ENCODE measurements at places on chromosomes 12 and 14. TPM values are rescaled to one million over a fixed set of nuclear protein-coding genes. Genes with fewer than 3 reads are reported as not detected.

The CLEC2A gene
- not detected for total RNA-seq

DNA sequence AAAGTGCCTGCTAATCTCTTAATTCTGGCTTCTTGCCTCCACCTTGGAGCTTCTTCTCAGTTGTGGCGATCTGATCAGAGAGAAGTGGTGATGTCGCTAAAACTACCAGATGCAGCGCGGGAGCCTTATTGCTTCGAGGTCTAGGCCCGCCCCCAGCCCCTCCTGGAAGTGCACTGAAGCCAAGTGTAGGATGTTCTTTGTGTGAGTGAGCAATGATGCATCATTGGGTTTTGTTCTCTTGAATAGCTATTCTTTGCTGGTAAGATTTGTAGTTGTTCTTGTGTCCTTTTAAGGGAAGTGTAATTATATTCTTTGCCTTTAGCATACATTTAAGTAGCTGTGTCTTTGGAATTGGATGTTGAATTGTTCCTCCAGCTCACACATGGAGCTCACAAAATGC lies 35.8 kb downstream of the MTHFD1 start:
- DNase-seq: no peak

GRCh38 chr14:70013271-70013873 lies 134.2 kb downstream of the SMOC1 start:
- peak; percentile 88 for DNase-seq

The NKX2-8 gene
- not detected for total RNA-seq

DNA sequence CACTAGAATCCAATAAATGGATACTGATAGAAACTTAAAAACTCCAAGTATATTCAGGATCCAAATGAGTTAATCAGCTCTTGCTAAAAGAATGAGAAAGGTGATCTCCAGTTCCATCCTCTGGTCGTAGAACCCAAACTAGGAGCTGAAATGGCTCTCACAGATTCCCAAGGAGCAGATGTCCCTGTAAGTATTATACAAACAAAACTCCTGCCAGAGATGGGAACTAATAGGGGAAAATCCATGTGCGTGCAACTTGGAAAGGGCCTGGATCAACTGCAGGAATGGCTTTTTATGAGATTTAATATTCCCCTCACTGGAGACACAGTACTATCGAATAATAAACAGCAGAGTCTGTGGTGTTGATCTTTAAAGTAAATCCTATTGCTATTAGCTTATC lies 309.2 kb upstream of the TBX3 start:
- DNase-seq: no peak

GRCh38 chr12:51389302-51389999 lies 1.8 kb downstream of the GALNT6 start:
- peak; percentile 80 for DNase-seq

DNA sequence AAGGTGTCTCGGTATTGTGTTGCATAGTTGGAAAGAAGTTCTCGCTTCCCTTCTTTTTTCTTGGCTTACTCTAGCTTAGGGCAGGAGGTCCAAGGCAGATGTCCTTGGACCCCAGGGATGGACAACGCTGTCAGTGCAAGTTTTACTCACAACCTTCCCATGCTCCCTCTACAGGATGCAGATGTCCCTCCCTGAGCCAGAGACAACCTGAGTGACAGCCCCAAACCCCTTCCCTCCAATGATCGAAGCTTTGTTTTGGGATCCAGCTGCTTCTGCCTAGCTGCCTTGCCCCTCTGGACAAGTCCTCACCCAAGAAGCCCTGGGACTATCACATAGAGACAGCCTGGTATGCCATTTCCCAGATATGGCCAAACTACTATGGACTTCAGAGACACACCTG lies 112.0 kb upstream of the RAP1B start:
- no peak for DNase-seq

The OR6C2 gene
- total RNA-seq: not detected

DNA sequence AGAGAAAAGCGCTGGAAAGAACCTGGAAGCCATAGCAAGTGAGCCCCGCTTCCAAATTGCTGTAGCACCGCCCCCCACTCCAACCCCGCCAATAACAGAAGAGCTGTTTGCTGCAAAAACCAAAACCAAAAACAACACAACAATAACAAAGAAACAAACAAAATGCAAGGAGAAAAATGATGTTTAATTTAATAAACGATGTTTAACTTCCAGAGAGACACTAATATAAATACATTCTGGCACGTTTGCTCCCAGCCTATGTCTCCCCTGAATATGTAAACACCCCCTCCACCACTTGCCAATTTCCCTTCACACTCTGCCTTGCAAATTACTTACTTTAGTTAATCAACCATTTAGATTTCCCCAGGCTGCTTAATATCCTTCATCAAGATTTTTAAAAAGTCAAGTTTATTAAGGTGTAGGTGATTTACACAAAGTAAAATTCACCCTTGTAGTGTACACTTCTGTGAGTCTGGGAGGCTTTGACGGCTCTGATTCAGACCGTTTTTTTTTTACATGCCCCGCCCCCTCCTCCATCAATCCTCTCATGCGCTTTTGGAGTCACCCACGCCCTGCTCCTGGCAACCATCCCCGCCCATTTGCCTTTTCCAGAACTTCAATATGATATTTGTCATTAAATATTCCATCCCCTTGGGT lies 482 bp upstream of the IFI27L2 start:
- no peak for DNase-seq

DNA sequence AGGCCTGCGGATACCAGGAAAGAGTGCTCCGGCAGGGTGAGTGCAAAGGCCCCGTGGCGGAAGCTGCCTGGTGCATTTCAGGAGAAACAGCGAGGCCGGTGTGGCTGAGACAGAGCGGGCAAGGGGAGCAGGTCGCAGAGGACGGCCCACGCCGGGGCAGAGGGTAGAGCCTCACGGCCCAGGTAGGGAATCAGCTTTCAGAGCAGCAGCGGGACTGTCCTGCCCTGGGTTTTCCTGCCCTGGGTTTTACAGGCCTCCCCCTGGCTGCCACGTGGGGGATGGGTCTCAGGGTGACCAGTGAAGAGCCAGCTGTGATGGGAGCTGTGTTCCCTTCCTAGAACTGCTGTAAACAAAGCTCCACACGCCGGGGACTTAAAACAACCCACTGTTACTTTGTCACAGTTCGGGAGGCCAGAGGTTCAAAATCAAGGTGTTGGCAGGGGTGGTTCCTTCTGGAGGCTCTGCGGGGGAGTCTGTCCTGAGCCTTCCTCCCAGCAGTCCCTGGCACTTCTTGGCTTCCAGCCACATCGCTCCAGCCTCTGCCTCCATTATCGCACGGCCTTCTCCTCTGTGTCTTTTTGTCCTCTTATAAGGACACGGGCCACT lies 10.4 kb downstream of the NCOR2 start:
- peak; percentile 39 for DNase-seq

- no peak for DNase-seq
Measured at GRCh38 chr12:6206327-6206726, 6.1 kb downstream of the CD9 start.

DNA sequence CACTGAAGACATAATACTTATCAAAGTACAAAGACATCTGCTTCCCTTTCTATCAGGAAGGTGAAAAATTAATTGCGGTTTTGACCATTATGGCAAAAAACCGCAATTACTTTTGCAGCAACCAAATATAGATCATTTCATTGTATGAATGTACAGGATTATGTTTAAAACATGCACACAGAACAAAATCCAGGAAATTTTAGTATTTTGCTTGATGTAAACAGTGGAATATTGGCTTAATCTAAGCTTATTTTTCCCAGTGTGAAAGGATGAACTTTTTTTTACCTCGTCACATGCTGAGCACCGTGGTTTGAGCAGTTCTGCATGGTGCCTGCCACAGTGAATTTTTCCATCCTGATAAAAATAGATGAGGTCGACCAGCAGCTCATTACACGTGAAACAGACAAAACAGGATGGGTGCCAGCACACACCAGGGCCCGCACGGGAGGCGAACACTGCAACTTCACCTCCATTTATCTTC lies 121.2 kb downstream of the PRICKLE1 start:
- DNase-seq: no peak

DNA sequence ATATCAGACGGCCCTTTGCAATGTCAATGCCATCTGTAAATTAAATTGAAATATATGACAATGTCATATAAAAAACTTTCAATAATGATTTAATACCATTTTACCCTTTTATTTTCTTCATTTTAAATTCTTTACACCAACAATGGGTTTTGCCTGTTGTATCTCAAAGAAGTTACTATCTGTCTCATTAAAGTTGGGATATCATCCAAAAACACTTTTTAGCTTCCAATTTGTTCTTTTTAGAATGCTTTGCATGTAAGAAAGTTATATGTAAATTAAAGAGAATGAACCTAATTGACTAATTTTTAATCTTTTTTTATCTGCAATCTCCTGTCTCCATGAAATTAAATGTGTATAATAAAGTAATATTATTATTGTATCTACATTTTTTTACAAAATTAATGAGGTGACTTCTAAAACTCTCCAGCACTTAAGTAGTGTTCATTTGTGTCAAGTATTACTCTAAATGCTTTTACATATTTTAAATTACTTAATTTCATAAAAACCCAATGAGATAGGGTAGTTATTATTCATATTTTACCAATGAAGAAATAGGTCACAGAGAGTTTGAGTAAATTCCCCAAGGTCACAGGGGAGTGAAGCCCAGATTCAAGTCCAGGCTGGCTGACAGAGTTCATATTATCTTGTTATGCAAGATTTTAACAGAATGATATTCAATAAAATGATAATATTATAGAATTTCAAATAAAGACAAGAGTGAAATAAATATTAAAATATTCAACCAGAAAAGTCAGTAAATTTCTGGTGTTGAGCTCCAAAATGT lies 673.0 kb upstream of the FLRT2 start:
- no peak for DNase-seq

GRCh38 chr12:128305336-128305892 lies 38.4 kb downstream of the TMEM132C start:
- peak; percentile 76 for DNase-seq

DNA sequence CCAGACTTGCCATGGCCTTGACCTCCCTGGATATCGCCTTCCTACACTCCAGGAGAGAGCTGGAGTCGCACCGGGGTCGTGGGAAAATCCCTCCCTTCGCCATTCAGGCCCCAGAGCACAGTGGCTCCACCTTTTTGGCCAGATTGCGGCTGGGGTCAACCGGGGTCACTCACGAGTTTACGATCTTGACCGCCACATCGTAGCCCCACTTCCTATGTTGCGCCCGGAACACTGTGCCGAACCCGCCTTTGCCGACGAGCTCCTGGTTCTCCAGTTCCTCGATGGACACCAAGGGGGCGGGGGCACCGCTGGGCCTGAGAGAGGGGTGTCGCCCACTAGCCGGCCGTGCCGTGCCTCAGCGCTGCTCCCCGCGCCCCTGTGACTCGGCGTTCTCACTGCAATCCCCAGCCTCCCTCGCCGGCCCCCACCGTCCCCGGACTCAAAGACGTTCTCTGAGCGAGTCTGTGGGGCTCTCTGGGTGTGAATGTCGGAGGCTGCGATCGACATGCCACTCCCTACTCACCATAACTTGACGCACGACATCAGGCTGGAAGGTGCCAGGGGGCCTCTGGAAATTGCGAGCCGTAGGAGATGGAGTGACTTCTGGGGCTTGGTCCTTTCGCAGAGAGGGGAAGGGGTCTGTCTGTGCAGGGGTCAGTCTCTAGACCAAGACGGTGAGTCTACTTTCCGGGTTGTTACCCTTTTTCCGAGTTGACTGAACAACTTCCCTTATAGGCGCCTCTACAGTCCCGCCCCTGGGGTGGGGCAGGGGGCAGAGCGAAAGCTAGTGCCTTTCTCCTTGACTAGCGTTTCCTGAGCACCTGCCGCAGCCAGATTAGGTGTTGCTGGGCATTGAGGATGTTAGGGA lies at the start of gene RIPK3:
Gene RIPK3 (minus strand): TSS at position 708 of the 868 bp plus-strand sequence. CDS start 165 bp downstream, at position 543.
- DNase-seq: peak; percentile 85

DNA sequence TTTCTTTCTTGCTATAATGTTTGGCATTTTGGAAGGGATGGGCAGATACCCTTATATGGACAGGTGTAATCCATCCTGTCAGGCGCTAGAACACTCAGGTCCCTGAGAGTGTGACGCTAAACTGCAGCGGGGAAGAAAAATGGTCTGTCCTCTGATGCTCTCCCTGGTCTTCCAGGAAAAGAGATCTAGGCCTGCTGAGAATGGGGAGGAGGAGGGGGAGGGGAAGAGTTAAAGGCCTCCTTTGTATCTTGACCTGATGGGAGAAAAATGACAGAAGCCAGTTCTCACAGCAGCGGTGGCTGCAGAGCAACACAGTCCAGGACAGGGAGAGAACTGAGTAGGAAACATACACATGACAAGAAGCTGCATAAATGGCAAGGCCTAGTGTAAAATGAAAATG lies 61.1 kb downstream of the RPS6KA5 start:
- DNase-seq: no peak

DNA sequence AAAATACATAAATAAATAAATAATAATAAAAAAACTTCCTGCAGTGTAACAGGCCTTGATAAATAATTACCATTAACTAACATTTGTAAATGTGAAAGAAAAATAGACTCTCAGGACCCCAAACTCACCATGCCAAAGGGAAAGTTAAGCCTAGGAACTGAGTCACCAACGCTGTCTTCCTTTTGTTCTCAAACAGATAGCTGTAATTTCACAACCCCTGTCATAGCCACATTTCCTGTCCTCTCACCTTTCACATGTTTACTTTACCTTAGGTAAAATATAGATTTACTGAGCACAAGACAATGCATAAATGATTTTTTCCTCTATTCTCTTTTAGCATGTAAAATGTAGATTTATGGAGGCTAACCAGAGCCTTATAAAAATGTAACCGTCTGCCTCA lies 35.9 kb upstream of the CHST11 start:
- DNase-seq: no peak

The TESPA1 gene
- total RNA-seq: not detected

The CYP46A1 gene
- 0.59 TPM for total RNA-seq

DNA sequence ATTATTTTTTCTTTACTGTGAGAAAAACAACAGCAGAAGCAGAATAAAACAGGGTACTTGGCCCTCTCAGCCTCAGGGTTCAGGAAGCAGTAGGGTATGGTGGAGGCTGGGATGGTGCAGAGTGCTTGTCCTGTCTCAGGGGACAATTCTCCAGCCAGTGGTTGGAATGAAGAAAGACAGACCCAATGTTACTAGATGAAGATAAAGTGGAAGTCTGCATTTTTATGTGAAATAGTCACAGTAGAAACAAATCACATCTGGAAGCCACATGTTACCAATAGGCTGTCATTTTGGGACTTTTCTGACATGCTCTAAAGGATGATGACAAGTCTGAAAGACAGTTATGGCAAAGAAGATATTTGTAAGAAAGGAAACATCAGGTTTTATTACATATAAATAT lies 32.3 kb downstream of the PROX2 start:
- no peak for DNase-seq

DNA sequence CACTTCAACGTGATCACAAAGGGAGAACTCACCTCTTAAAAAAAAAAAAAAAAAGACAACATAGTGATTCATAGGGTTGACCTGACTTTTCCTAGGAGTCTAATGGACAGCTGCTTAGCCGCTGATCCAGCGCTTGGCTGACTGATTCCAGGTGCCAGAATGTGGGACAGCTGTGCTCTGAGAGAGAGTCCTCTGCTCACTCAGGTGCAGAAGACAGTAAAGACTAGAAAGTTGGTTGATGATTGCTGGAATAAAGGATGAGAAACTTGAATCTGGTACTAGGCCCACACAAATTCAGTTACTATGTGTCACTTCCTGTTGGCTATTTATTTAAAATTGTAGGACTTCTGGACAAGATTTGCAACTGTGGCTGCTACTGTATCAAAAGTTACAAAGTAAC lies 229.4 kb downstream of the CHST11 start:
- no peak for DNase-seq

- DNase-seq: peak; percentile 58
Measured at GRCh38 chr14:77372304-77372841, 4.5 kb downstream of the TMED8 start.

GRCh38 chr12:124461241-124461673 lies 106.2 kb downstream of the NCOR2 start:
- no peak for DNase-seq

GRCh38 chr12:2250797-2251196 lies 198.0 kb downstream of the CACNA1C start:
- peak; percentile 92 for DNase-seq
